ENCODE measurements at places on chromosomes 2 and 18.

- DNase-seq: no peak
Observed at GRCh38 chr2:70979180-70979488, 704 bp downstream of the ANKRD53 start.

- no peak for DNase-seq
Observed at GRCh38 chr2:17482651-17483050, 35.6 kb downstream of the RAD51AP2 start.

DNA sequence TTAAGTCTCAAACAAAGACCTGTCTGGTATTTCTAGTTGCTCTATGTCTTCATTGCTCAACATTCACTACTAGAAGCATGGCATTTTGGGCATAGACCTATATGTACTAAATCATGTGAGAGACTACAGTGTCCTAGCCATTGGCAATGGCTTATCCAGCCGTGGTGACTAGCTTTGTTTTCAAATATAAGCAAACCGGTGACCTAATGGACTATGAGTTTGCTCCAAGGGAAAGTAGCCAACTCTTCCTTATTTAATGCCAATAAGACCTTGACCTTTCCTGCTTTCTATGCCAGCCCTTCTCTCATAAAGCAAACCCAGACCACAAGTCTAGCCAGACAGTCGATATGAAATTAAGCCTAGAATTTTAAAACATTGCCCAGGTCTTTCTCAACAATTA, 113.7 kb upstream of the CREB1 start:
- DNase-seq: no peak

DNA sequence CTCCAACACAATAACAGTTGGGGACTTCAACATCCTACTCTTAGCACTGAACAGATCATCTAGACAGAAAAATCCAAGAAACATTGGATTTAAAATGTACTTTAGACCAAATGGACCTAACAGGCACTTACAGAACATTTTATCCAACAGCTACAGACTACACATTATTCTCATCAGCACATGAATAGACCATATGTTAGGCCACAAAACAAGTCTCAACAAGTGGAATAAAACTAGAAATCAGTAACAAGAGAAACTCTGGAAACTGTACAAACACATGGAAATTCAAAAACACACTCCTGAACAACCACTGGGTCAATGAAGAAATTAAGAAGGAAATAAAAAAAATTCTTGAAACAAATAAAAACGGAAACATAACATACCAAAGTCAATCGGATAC, 117.5 kb downstream of the ACVR1 start:
- DNase-seq: no peak

GRCh38 chr2:120758181-120759144, 22.8 kb downstream of the GLI2 start:
- DNase-seq: no peak

- no peak for DNase-seq
Observed at GRCh38 chr2:165827921-165828276, 33.9 kb upstream of the GALNT3 start.

- no peak for DNase-seq
Observed at GRCh38 chr2:37453027-37453426, 108.6 kb downstream of the QPCT start.

- DNase-seq: no peak
Observed at GRCh38 chr2:72916743-72917137, 579 bp upstream of the EMX1 start.

GRCh38 chr18:22223254-22223964, 54.0 kb downstream of the GATA6 start:
- no peak for DNase-seq

GRCh38 chr18:58769321-58769720, 95.4 kb upstream of the ZNF532 start:
- DNase-seq: no peak

DNA sequence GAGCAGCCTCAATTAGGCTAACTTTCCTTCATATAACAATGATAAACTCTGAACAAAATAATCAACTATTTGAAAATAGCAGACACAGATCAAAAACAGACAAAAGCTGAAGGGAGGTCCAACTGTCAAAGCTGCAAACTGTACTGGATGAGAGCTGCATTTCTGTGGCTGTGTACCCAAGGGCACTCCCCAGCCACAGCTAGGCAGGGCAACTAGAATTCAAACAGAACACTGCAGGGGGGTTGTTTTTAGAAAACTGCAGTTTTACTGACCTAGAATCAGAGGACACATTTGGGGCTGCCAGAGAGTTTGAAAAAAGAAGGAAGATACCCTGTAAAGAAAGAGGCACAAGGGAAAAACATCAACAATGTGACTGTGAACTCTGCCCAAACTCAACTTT, 56.8 kb downstream of the SMAD2 start:
- no peak for DNase-seq

GRCh38 chr2:138741851-138742250, 38.3 kb downstream of the NXPH2 start:
- no peak for DNase-seq

DNA sequence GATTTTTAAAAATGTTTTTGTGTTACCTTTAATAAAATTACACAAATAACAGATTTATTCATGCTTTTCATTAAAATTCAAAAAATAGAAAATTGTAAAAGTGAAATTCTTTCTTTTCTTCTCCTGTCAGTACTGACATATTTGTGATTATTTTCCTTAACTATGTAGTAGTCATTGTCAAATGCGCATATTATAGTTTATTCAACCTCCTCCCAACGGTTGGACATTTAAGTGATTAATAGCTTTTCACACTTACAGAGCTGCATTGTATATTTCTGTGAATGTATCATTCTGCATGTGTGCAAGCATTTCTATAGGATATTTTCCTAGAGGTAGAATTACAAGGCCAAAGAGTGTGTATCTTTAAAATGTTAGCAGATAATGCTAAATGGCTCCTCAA, 259.2 kb downstream of the SH3BP4 start:
- no peak for DNase-seq

DNA sequence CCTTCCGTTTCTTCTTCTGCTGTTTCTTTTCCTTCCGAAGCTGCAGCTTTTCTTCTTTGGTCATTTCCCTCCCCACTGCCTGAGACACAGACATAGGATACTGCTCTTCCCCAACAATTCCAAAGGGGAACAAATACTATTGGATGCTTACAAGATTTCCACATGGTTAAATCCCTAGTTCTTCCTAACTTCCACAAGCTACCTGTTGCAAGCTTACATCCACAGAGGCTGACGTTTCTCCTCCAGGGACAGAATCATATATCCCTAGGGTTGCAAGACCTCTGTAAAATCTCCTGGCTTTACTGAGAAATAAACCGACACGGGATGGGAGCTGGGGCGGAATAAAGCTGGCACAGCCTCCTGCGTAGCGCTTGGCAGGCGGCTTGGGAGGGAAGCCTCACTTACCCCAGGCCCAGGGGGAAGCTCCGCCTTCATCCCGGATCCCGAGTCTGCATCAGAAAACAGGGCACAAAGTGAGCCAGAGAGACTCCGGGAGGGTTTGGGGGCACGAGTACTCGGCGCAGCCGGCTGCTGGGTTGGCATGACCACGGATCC, 590 bp downstream of the EIF2B4 start:
- DNase-seq: no peak

GRCh38 chr2:196739031-196739430, 60.5 kb downstream of the GTF3C3 start:
- DNase-seq: no peak

DNA sequence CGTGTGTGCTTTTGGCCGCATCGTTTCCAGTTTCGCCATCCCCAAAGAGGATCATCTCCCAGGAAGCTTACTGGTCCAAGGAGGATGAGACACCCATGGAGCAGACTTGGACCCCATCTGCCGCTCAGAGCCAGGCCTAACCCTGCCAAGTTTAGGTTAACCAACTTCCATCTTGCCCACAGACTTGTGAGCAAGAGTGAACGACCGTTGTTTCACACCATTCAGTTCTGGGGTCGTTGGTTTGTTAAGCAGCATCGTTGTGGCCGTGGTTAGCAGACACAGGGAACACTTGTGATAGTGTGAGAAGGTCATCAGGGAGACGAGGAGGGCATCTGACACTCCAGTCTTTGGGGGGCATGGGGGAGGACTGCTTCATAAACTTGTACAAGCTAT, 15.1 kb downstream of the IL1R2 start:
- DNase-seq: no peak

- no peak for DNase-seq
Observed at GRCh38 chr2:45470531-45470930, 140.5 kb downstream of the SRBD1 start.

DNA sequence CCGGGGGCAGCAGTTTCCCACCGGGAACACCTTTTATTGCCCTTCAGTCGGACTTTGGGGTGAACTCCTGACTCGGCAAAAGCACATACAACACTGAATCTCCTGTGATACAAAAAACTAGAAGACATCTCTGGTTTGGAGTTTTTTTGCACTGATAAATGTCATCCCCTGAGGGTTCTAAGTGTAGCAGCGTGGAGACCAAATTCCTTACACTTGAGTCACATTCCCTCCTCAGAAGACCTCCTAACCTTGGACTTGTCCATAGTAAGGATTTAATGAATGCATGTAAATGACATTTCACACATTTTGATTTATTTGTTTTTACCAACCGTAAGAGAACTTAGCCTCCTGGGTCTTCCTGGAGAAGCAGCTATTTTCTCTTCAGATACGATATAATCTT, 54.0 kb upstream of the GPR45 start:
- no peak for DNase-seq

- no peak for DNase-seq
Observed at GRCh38 chr2:2229626-2230432, 101.2 kb downstream of the MYT1L start.

- DNase-seq: no peak
Observed at GRCh38 chr18:7645756-7646155, 78.6 kb downstream of the PTPRM start.

DNA sequence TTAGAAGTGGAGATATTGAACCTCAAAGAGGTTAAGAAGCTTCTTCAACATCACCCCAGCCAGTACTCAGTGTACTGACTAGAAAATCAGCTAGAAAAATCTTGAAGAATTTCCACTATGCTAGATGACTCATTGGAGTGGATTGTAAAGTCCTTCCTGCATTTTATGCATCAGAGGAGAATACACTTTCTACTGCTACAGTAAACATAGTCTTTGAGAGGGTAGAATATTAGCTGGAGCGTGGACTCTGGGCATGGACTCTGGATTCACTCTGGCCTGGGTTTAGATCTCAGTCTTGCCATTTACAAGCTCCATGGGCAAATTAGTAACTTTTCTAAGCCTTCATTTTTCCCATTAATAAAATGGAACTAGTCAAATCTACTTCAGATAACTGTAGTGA, 215.9 kb downstream of the IRS1 start:
- no peak for DNase-seq

DNA sequence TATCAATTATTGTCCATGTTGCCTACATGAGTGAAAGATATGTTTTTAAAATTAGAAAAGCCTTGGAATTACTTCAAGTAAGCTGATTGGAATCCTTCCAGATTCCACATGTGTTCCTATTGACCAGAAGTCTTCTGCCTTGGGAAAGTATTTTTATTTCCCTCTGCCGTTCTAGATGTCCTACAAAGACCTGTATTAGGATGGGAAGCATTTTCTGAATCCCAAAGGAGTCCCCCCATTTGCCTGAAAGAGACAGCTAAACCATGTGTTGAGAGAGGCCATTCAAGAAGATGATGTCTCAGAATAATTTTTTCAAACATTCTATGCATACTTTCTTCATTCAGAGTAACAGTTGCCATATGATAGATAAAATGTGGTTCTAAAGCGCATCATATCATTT, 19.0 kb upstream of the MYO1B start:
- no peak for DNase-seq

DNA sequence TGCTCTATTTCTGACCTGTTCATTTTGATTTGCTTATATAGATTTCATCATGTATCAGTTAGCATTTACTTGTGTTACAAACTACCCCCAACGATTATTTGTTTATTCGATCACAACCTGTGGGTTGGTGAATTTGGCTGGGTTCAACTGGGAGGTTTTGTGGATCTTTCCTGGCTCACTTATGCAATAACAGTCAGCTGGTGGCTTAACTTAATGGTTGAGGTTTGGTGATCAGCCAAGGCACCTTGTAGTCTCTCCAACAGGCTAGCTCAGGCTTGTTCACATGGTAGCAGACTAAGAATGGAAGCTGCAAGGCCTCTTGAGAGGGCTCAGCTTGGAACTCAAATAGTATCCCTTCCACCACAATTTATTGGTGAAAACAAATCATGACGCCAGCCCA, 5.4 kb upstream of the PUM2 start:
- DNase-seq: no peak

GRCh38 chr18:75053028-75053629, 155.8 kb downstream of the PTGR3 start:
- DNase-seq: no peak

GRCh38 chr2:198106621-198107385, 302.4 kb downstream of the PLCL1 start:
- no peak for DNase-seq

GRCh38 chr2:64092502-64092901, 51.7 kb downstream of the PELI1 start:
- no peak for DNase-seq

GRCh38 chr2:105877945-105878344, 133.2 kb downstream of the NCK2 start:
- no peak for DNase-seq

DNA sequence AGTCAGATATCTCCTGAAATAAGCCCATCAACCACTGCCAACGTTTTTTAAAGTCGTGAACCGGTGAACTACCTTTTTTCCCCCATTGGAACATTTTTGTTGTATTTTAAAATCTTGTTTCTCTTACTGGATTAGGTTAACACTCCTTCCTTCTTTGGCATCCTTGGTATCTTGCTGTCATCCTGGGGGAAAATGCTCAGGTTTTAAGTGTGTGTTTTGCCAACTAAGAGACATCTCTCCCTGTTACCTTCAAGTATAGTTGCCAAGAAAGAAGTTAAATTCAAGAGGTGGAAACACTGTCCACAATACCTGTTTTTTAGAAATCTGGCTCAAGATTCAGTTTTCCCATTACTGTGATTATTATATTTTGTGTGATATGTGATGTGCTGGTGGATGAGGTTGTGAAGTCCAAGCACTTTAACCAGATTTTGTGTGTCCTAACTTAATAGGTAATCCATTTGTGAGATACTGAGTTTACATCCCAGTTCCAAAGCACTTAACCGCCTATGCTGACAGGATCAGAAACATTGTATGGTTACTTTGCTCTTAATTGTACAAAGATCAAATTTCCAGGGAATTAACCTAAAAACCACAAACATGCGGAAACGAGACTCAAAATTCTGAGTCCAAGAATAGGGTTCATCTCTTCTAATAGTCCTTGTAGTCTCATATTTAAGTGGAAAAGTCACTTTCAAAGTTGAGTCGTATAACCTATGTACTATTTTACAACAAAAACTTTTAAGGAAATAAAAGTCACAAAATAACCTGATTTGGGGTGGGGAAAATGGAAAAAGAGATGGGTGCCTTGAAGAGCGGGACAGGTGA, 1.3 kb upstream of the SP3 start:
- DNase-seq: no peak

Data from activated CD4-positive, alpha-beta T cell treated with anti-CD3 and anti-CD28 coated beads, Interleukin-2, Interleukin-6, amounts not matched to agents 100 ng/mL and 50 ng/mL, durations not matched to agents 16 hours and 8 hours (primary cell).